Activated gamma-delta T cell treated with anti-CD3 and anti-CD28 coated beads, Interleukin-2, amount 50 U/mL, for 16 hours (primary cell): ENCODE measurements at places on chromosomes 5 and 9.

DNA sequence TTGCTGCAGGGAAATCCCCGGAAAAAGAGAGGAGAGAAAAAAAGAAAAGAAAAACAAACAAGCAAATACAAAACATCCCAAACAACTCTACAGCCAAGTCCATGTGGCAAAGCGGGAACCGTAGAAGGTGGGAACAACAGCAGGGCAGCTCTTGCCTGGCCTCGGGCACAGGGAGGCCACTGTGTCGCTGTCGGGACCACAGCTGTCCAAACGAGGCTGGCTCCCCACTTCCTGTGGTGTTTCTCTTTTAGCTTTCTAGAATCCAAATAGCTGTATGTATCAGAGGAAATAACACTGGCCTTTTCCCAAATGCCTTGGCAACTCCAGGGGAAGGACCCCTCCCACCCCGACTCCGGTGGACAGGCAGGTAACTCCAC, 41.6 kb upstream of the EQTN start:
- DNase-seq = no peak

- DNase-seq = no peak
Measured at GRCh38 chr9:136615631-136616306, 46.9 kb upstream of the EGFL7 start.

- no peak for DNase-seq
Measured at GRCh38 chr5:139295346-139296057, 2.0 kb downstream of the MATR3 start.

- DNase-seq = no peak
Measured at GRCh38 chr5:2385818-2386217, 365.7 kb downstream of the IRX2 start.

DNA sequence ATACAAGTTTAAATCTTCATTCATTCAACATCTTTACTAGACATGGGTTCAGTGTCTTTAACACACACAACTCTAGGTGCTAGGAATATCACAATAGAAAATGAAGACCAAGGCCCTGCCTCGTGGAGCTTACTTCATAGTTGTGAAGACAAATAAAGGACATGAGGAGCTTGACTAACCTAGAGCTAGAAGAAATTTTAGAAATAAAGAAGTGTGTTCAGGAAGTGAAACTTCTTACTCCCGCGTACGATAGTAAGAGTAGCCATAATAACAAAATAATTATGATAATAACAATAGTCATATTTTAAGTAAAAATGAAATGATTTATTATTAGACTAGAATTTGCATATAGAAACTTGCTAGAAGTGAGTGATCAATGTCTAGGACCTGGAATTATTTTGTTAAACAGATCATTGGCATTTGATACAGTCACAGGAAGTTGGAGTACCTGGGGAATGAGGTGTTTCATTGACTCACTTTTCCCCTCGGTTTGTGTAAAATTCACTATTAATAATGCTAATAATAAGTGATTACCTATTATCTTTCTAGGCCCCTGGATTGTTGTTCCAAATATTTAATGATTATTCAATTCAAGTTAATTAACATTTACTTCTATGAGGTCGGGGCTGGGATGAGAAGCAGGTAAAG, 331.3 kb downstream of the NSG2 start:
- DNase-seq = no peak

GRCh38 chr5:62082370-62082801, 223.6 kb upstream of the KIF2A start:
- DNase-seq = no peak

DNA sequence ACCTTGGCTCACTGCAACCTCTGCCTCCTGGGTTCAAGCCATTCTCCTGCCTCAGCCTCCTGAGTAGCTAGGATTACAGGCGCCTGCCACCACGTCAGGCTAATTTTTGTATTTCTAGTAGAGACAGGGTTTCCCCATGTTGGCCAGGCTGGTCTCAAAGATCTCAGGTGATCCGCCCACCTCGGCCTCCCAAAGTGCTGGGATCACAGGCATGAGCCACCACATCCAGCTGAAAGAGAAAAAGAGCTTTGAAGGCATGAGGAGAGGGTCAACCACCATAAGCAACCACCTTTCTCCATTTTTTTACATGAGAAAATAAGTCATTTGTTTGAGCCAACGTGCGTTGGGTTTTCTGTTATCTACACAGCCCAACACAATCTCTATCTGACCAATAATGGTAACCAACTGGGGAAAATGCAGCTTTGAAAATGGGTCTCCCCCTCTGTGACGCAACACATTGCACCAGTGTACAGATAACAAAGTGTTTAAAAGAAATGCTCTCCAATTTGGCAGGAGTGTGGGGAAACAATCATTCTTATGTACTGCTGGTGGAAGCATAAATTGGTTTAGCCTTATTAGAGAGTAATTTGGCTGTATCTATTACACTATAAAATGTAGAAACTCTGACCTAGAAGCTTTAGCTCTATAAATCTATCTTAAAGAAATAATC, 45.8 kb upstream of the ZBTB43 start:
- DNase-seq = no peak

DNA sequence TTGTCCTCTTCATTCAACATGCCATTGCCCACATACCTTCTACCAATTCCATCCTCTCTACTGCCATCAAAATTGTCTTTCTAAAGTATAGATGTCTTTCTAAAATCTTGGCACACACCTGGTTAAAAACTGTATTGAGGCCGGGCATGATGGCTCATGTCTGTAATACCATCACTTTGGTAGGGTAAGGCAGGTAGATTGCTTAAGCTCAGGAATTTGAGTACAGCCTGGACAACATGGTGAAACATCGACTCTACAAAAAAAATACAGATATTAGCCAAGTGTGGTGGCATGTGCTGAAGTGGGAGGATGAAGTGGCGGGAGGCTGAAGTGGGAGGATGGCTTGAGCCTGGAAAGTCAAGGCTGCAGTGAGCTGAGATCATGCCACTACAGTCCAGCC, 412.1 kb downstream of the TMEM38B start:
- no peak for DNase-seq

DNA sequence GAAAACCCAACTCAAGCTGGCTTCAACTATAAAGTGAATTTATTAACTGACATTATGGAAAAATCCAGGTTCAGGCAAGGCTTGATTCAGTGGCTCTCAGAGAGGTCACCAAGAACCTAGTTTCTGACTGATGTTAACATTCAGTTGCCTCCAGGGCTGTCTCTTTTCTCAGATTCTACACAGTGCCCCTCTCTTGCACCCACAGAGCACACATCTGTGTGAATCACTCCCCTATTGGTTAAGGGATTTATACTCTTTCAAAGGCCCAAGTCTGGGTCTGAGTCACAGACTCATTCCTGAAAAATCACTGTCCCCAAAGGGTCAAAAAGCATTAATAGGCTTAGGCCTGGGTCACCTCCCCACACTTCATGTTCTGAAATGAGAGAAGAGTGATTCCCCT, 6.2 kb upstream of the HAVCR2 start:
- DNase-seq = no peak

DNA sequence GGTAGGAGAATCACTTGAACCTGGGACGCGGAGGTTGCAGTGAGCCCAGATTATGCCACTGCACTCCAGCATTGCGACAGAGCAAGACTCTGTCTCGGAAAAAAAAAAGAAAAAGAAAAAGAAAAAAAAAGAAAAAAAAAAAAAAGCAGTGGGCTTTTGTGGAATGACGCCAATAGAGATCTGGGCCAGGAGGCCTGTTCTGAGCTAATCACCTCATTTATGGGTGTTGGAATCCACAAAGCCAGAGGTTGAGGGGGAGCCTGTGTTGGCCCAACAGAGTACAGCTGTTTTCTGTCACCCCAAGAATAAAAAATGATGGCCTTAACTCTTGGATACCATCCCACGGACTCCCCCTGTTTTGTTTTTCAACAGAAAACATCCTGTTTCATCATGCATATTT, 18.5 kb downstream of the OSTF1 start:
- no peak for DNase-seq

DNA sequence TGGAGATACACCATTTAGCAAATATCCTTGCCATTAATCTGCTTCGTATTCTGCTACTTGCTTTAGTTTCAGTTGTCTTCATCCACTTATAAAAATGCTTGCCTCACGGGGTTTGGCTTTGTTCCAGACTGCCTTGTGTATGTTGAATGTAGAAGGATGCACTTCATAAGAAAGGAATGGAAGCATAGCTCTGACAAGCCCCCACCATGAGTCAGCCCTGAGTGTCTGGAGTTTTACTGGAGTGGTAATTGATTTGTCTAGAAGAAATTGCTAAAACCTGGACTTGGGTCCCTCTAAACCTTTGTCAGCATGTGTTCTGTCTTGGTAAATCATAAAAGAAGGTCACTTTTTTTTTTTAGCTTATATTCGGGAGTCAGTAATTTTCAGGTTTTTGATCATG, 4.6 kb downstream of the TEX48 start:
- no peak for DNase-seq

GRCh38 chr5:25160891-25161290, 516.1 kb upstream of the CDH10 start:
- DNase-seq = no peak

GRCh38 chr9:28688172-28688571, 1114.9 kb upstream of the C9orf72 start:
- no peak for DNase-seq

DNA sequence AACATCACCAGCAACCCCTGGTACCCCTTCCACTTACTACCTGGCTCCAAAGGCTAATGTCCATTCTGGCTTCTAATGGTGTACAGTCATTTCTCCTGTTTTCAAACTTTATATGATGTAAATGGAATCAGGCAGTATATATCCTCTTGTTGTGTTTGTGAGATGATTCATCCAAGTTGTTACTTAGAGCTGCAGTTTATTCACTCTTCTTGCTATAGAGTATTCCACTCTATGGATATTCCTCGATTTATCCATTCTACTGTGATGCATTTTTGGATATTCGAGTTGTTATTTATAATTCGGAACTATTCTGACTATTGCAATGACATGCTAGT, 32.4 kb downstream of the IRF1 start:
- DNase-seq = no peak

DNA sequence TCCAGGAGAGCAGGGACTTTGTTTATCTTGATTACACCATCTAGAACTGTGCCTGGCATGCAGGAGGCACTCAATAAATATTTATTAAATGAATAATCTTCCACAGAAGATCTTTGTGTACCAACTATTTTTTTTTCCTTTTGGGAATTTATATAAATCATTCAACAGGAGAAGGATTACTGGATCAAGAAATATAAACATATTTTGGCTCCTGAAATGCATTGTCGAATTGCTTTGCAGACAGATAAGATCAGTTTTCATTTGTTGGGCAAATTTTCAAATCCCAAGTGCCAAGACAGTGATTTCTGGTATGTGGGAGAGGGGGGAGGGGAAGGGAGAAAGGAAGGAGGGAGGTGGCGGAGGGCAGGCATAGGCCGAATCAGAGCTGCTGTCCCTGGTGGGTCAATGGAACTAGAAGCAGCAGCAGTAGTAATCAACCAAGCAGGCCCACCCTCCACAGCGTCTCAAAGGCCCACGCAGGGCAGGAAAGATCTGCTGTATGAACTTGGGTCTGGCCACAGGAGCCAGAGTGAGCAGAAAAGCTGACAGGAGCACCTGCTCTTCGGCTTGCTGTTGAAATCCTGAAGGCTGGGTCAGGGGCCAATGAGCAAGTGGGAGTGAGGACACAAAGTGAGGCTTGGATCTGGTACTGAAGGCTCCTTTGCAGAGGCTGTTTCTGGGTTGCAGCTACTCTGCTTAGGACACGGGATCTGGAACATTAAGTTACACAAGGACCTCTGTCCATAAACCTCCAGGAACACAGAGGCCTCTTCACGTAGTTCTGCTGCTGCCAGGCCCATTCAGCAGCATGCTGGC, 15.8 kb upstream of the TRAF1 start:
- no peak for DNase-seq

DNA sequence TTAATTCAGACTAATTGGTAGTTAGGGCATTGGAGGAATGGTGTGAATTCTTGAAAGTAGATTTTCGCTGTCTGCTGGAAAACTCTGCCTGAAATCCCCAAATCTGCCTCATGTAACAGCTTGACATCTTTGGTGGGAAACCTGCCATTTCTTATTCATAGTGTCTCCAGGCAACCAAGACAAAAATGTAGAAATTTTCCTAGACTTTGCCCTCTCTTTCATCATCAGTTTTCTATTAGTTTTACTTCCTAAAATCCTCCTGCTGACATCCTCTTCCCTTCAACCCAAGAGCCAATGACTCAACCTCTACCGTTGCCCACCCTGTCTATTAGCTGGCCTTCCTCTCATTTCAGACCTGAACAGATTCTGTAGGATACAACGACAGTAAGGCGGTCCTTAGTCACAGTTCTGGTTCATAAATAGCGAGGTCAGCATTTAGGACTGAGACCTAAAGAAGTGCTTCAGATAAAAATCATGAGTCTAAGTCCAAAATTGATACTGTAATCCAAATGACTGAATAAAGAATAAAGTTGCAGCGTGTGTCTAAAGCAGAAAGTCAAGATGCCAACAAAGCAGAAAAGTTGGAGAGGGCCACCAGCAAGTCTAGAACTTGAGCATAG, 133.9 kb downstream of the MUSK start:
- DNase-seq = no peak

GRCh38 chr9:125437771-125438221, 176.2 kb downstream of the GAPVD1 start:
- DNase-seq = no peak

DNA sequence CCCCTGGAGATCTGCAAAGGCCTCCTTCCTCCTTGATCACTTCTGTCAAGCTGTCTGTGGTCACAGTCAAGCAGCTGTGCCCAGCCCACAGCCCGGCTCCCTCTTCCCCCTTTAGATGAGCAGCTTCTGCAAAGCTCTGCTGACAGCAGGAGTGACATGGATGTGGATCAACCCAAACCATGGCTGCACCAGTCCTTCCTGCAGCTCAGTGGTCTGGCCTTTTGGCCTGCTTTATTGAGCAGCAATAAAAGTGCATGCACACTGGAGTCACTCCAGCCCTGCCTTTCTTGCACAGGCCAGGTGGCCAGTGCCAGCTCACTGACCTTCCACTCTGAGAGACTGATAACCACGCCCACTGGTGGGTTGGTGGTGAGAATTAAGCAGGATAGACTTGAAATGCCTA, 91.3 kb upstream of the OTULINL start:
- no peak for DNase-seq

DNA sequence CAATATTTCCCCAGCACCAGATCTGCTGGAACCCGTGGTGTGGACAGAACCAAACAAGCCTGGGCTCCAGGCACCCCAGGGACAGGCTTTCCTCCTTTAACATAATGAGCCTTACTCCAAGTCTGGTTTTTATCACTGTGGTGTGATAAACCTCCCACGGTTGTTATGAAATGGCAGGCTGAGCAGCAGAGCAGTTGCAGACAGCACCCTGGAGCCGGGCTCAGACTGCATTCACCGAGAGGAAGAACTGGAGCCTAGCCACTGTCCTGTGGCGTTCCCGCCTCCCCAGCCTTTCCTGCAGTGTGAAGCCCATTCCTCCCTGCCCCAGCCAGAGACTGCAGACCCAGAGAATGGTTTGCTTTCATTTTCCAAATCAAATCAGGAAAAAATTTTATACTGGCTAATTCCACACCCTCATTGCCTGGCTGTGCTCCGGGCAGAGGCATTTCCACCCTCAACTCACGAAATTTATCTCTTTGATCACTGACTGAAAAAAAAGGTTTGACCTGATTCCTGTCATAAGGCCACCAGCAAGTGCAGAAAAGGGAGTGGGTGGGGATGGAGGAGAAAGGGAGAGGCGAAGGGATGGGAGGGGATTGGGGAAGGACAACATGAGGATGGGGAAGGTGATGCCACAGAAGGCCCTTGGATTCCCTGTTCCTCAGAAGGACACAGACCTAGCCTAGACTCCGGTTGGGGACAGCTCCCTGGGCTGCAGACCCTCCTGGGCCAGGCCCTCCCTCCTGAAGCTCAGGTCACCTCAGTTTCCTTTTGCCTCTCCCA, 18.9 kb downstream of the IPPK start:
- no peak for DNase-seq

- no peak for DNase-seq
Measured at GRCh38 chr5:65026816-65027548, 258.3 kb downstream of the CWC27 start.
